ENCODE measurements at places on chromosomes 2 and 18.

GRCh38 chr2:234497594-234498235 lies 834 bp upstream of the ARL4C start:
- no peak for DNase-seq
- peak overlapping the region; percentile 69 for H3K4me3 ChIP-seq
- H3K27me3 ChIP-seq = no peaks in the 10 kb centered on the region
- H3K36me3 ChIP-seq = no peaks in the 10 kb centered on the region
- peak overlapping the region; percentile 86 for H3K27ac ChIP-seq
- H3K4me1 ChIP-seq = peaks cover 22% of the 10 kb centered on the region

DNA sequence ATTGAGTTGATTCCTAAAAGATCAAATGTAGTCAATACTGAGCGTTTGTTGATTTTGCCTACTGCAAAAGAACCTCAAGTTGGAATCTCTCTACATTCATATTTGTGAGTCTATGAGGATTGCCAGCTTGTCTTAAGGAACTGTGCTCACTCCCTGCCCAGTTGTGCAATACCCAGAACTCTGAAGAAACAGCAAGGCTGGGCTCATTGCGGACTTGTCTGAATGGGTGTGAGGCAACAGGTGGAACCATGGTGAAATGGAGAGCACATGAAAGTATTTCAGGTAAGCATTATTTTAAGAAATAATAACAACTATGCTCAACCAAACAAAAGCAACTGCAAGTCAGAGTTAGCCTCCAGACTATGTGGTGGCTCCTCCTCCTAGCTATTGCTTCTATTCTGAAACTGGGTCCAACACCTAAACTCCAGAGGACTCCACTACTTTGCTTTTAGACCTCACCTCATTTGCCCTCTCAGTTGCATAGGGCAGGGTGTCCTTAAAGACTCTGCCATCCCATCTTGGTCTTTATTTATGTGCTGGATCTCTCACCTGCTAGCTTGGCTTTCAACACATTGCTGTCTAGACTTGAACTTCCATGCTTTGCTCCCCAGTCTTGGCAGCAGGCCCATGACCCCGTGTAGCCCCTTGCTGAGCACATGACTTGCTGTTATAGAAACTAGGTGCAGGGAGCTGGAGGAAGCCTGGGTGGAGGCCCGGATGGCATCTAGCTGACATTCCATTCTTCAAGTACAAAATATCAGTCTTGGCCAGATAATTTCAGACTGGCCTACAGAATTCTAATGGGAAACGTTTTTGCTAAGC lies 94.8 kb upstream of the ARL5A start:
- no peaks in the 10 kb centered on the region for H3K36me3 ChIP-seq
- H3K4me3 ChIP-seq = no peak overlapping the region
- DNase-seq = peak; percentile 81
- no peaks in the 10 kb centered on the region for H3K27me3 ChIP-seq

DNA sequence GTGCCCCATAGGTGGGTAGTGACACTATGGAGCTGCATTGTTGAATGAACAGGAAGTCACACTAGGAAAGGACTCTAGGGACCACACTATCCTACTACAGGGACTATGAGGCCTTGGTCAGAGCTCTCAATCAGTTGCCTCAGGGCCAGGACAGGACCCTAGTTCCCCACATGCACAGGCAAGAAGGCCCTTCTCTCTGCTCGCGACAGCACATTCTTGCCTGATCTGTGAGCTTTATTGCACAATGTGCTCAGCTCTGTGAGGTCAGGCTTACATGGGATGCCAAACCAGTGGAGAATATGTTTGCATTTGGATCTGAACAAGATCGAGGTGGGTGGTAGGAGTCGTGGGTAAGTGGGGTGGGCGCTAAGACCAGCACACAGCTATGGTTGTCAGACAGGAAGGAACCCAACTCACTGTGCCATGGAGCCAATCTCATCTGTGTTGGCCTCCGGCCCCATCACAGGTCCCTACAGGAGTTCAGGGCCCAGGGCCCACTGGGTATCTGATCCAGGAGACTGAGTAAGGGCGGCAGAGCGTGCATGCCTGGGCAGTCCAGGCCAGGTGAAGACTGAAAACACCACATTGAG lies 8.0 kb downstream of the PCARE start:
- H3K36me3 ChIP-seq = no peaks in the 10 kb centered on the region
- DNase-seq = peak; percentile 71
- H3K4me1 ChIP-seq = peaks cover 26% of the 10 kb centered on the region
- H3K27me3 ChIP-seq = no peaks in the 10 kb centered on the region
- no peak overlapping the region for H3K27ac ChIP-seq
- no peak overlapping the region for H3K4me3 ChIP-seq

- no peaks in the 10 kb centered on the region for H3K4me1 ChIP-seq
- no peaks in the 10 kb centered on the region for H3K27me3 ChIP-seq
- no peak overlapping the region for H3K27ac ChIP-seq
- DNase-seq = no peak
- H3K4me3 ChIP-seq = no peak overlapping the region
- no peaks in the 10 kb centered on the region for H3K36me3 ChIP-seq
Observed at GRCh38 chr18:56235071-56235470, 403.3 kb downstream of the TXNL1 start.
